ENCODE measurements at places on chromosomes 3 and 15.

GRCh38 chr3:69524816-69525215 lies 138.9 kb upstream of the FRMD4B start:
- ATAC-seq, result no peak

- no peak for ATAC-seq
Measured at GRCh38 chr15:55407498-55408011, 604 bp downstream of the CCPG1 start.

GRCh38 chr3:6439226-6439625 lies 421.7 kb upstream of the GRM7 start:
- no peak for ATAC-seq

- peak; percentile 84 for ATAC-seq
Measured at GRCh38 chr15:40878785-40879184, 4.8 kb upstream of the RHOV start.

GRCh38 chr3:197117114-197117513 lies 87.5 kb upstream of the MELTF start:
- no peak for ATAC-seq

DNA sequence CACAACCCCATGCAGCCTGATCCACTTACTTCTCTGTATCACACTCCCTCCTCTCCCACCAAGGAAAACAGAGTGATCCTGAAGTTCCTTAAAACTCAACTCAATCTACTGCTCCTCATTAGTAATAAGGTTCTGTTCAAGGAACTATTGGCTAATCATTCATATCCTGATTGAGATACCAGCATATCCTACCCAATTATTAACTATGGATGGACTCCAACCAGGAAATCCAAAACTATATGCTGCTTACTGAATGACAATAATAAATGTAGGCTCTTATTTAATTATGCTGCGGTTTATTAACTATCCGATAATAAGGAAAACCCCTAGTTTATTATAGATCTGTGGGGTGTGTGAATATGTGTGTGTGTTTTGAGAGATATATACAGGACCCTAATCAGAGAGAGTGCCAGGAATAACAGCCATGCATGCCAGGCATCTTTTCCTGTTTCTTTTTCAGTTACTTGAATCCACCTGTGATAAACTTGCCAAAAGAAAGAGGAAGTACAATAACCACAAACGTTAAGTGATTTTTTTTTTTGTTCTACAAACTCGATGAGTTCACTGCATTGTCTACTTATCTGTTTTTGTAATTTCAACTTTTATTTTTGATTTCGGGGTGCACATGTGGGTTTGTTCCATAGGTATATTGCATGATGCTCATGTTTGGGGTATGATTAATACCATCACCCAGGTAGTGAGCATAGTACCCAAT lies 1031.7 kb upstream of the CFAP20DC start:
- ATAC-seq, result peak; percentile 43

- ATAC-seq, result peak; percentile 28
Measured at GRCh38 chr3:39415983-39416382, 9.5 kb downstream of the RPSA start.

- ATAC-seq, result no peak
Measured at GRCh38 chr3:78762121-78762520, 1005.7 kb downstream of the ROBO1 start.

DNA sequence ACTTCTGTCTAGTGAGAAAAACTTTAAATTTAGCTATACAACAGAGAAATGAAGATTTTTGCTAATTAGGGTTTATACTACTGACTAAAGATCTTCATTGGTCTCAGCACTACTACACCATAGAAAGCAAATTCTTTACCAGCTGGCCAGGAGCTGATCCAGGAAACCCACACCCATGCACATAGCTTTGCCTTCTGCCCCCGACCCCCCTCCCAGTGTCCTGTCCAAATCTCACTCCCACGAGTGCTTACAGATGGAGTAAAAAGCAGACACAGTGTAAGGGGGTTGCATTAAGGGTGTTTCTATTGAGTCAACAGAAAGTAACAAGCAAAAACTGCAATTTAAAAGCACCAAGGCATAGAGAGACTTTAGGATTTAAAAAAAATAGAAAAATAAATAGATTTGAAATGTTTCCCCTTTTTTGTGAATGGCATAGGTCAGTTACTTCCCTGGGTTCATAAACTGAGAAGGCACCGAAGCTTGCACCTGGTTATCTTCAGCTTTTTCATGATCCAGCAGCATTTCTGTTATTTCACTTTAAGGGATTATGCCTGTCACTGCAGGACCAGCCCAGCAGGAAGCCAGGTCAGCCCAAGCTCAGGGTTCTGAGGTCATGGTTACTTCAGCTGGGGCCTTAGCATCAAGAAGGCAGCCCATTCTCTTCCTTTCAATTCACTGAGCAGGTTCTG lies 124.3 kb downstream of the CTNNB1 start:
- no peak for ATAC-seq

DNA sequence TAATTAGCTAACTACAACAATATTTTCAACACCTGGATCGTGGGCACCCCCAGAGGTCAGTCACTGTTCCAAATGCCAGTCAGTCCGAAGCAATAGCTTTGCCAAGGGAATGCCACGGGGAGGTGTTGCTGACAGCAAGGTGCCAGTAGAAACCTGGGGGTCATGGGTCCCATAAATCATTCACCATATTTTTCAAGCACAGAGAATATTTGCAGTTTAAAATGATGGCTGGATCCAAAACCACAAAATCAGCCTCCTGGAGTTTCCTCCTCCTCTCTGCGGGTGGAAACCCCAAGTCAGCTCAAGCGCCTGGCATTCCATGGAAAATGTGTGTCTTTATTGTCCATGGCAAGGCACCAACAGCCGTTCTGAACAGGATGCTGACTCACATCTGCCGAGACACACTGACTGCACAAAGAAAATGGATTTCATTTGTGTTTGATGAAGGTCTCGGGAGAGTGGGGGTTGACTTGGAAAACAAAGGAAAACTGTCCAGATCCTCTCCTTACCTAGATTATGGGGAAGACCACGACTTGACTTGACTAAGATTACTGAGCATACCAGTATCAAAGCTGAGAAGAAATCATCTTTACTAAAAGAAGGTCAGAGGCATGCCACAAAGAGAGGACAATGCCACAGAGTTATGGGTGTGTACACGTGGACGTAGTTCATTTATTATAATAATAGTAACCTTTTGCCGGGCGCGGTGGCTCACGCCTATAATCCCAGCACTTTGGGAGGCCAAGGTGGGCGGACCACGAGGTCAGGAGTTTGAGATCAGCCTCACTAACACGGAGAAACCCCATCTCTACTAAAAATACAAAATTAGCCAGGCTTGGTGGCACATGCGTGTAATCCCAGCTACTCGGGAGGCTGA lies 26.4 kb downstream of the ANXA2 start:
- no peak for ATAC-seq

- ATAC-seq, result no peak
Measured at GRCh38 chr3:175307642-175308041, 448.5 kb downstream of the NAALADL2 start.

DNA sequence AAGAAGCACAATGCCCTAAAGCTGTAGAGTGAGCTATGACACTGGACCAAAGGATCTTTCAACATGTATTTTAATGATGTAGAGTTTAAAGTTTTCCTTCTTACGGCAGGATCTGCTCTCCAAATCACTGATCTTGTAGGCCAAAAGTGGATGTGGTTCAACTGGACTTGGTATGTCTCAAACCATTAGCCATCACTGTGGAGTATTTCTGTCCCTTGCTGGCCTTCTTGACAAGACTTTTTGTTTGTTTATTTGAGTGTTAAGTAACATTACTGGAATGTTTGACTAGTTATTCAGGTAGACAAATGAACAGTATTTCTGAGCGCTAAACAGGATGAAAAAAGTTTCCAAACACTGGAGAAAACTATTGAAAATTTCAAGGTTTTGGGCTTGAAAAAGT lies 472.7 kb upstream of the CFAP20DC start:
- no peak for ATAC-seq

GRCh38 chr3:183555541-183556081 lies at the start of gene KLHL6:
KLHL6 (minus strand) TSS chr3:183555706; CDS start chr3:183555653, 53 bp downstream.
- ATAC-seq, result peak; percentile 92

- no peak for ATAC-seq
Measured at GRCh38 chr3:170502297-170502696, 83.6 kb downstream of the SLC7A14 start.

GRCh38 chr3:185724761-185725160 lies 100.1 kb downstream of the IGF2BP2 start:
- ATAC-seq, result no peak

GRCh38 chr3:186322761-186323160 lies 39.3 kb downstream of the DGKG start:
- no peak for ATAC-seq

- ATAC-seq, result peak; percentile 46
Measured at GRCh38 chr15:22902578-22902977, 64.1 kb downstream of the NIPA2 start.

DNA sequence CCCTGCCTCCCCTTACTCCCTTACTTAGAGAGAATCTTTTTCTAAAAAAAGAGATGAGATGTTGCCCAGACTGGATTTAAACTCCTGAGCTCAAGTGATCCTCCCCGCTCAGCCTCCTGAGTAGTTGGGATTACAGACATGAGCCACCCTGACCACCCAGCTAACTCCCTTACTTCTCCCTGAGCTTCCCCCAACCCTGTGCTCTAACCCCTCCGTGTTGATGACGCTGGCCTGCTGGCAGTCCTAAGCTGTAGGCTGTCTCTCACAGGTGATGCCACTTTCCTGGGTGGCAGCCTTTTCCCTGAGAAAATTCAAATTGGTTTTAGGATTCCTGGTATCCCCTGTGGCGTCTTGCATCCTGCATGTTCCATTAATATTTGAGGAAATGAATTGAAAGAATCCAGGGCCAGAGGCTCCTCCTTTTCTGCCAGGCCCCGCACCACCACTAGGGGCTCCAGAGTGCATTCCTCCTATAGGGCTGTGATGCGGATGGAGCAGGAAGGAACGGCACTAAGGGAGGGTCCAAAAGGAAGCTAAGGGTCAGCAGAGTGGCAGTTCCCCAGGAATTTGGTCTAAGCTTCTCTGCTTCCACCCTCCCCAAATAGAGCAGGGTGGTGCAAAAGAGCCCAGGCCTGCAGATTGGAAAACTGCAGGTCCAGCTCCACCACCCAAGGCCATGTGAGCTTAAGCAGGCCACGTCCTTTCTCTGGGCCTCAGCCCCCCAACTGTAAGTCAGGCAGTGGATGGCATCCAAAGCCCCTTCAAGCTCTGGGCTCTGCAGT lies 101.1 kb downstream of the DAPK2 start:
- peak; percentile 63 for ATAC-seq

GRCh38 chr3:75327453-75327852 lies 336.7 kb upstream of the FRG2C start:
- no peak for ATAC-seq

GRCh38 chr3:15290736-15291135 lies 41.6 kb downstream of the SH3BP5 start:
- ATAC-seq, result no peak

GRCh38 chr3:55615694-55616295 lies 128.7 kb upstream of the WNT5A start:
- no peak for ATAC-seq

GRCh38 chr3:104646196-104646595 lies 720.5 kb upstream of the ALCAM start:
- ATAC-seq, result no peak

GRCh38 chr3:162170581-162170980 lies 674.0 kb downstream of the OTOL1 start:
- no peak for ATAC-seq

GRCh38 chr3:156729460-156730179 lies 55.2 kb downstream of the TIPARP start:
- ATAC-seq, result no peak

DNA sequence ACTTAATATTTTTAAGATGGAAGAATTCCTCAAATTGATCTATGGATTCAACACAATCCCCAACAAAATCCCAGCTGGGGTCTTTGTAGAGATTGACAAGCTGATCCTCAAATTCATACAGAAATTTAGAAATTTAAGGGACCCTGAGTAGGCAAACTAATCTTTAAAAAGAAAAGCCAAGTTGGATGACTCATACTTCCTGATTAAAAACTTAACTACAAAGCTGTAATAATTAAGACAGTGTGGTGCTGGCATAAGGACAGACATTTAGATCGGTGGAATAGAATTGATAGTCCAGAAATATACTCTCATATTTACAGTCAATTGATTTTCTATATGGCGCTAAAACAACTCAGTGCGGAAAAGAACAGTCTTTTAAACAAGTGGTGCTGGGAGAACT lies 11.6 kb downstream of the FAM162A start:
- ATAC-seq, result no peak

DNA sequence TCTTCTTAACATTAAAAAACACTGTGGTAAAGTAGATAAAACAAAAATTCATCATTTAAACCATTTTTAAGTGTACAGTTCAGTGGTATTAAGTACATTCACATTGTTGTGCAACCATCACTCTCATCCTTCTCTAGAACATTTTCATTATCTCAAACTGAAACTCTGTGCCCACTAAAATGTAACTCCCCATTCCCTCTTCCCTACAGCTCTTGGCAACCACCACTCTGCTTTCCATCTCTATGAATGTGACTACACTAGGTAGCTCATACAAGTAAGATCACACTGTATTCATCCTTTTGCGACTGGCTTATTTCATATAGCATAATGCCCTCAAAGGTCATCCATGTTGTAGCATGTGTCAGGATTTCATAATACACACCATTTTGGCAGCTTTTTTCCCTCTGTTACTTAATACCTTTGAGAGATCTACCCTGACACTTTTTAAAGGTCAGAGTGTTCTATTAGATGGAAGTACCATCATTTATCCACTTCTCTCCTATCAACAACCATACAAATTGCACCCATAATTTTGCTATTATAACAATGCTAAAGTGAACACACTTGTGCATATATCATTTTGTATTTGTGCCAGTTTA lies 42.9 kb upstream of the FRMD4B start:
- ATAC-seq, result no peak

- peak; percentile 7 for ATAC-seq
Measured at GRCh38 chr3:42061025-42061712, 30.0 kb upstream of the TRAK1 start.

GRCh38 chr3:155031186-155031585 lies 48.9 kb upstream of the MME start:
- no peak for ATAC-seq

DNA sequence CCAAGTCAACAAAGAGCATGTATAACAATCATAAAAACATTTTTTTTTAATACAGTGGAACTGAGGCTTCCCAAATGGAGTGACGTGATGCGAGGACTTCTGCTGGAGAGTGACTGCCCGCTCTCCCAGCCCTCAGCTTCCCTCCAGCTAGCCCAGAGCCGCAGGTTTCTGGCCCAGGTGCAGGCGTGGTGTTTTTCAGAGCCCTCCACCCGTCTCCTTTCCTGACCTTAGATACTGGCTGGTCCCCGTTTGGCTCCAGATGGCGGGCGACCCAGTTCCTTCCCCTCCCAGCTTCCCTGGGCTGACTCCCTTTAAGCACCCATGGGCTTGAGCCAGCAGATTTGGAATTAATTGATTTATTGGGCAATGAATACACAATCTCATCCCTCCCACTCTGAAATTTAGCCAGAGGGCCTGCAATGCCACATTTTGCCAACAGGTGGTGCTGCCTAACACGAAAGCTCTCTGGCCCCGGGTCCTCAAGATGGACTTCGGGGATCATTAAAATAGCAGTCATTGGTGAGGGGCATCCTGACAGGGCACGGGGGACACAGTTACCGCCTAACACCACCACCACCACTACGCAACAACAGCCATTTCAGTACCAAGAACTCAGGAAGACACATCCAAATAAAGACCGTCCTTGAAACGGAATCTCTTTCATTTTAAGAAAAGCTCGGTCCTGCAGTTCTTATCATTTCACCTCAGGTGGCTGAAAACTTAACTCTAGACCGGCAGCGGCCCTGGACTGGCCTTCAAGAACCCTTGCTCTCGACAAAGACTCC lies 47.5 kb upstream of the MUC4 start:
- peak; percentile 66 for ATAC-seq

GRCh38 chr15:71136159-71136783 lies 21.0 kb downstream of the THSD4 start:
- no peak for ATAC-seq

- ATAC-seq, result no peak
Measured at GRCh38 chr3:55501905-55502304, 14.8 kb upstream of the WNT5A start.
